ENCODE measurements at places on chromosomes 2 and 18.

- H3K27me3 ChIP-seq, result no peaks in the 10 kb centered on the region
- no peak overlapping the region for H3K27ac ChIP-seq
- DNase-seq, result no peak
- no peak overlapping the region for H3K4me3 ChIP-seq
- peaks cover 48% of the 10 kb centered on the region for H3K4me1 ChIP-seq
These were observed 58.2 kb downstream of the ICOS start for GRCh38 chr2:203994735-203995134.

GRCh38 chr2:47022186-47022765 lies 106.7 kb upstream of the MCFD2 start:
- H3K27me3 ChIP-seq, result no peaks in the 10 kb centered on the region
- no peak overlapping the region for H3K4me3 ChIP-seq
- DNase-seq, result no peak
- H3K4me1 ChIP-seq, result no peaks in the 10 kb centered on the region
- H3K27ac ChIP-seq, result no peak overlapping the region

GRCh38 chr2:237530472-237531433 lies 35.6 kb upstream of the PRLH start:
- no peak overlapping the region for H3K4me3 ChIP-seq
- H3K27me3 ChIP-seq, result no peaks in the 10 kb centered on the region
- DNase-seq, result no peak
- H3K36me3 ChIP-seq, result no peaks in the 10 kb centered on the region
- no peaks in the 10 kb centered on the region for H3K4me1 ChIP-seq

DNA sequence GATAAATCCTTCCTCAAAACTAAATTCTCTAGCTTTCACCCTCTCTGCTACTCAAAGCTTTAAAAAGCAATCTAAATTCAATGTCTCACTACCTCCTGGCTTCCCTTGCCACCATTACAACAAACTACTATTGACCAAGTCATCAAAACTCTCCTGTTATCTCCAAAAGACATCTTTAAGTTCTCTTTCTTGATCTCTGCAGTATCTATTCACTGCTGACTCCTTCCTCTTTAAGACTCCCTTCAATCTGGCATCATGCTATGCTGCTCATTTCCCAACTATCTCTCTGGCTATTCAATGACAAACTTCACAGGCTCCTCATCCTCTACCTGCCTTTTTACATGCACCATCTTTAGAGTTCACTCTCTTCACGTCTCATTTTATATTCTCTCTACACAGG lies 5.9 kb downstream of the PPP3R1 start:
- H3K27me3 ChIP-seq, result no peaks in the 10 kb centered on the region
- peaks cover 85% of the 10 kb centered on the region for H3K4me1 ChIP-seq
- H3K36me3 ChIP-seq, result no peaks in the 10 kb centered on the region
- H3K27ac ChIP-seq, result no peak overlapping the region

DNA sequence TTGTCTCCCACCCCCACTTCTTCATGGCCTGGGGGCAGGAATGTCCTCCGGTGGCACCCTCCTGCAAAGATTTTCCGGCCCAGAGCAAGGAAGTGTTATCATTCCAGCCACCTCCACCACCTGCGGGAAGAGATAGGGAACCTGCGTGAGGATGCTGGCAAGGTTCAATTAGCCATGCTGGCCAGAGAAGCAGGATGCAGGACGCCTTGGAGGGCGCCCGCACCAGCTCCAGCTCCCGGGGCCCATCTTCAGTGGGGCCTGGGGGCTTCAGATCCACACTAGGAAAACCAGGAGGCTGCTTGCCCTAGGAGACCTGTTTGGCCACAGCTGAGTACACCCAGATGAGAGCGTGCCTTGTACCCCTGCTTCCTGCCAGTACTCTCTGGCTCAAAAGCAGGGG lies 113.7 kb downstream of the CLIP4 start:
- DNase-seq, result no peak
- H3K27ac ChIP-seq, result no peak overlapping the region
- H3K4me3 ChIP-seq, result no peak overlapping the region
- H3K36me3 ChIP-seq, result no peaks in the 10 kb centered on the region
- H3K4me1 ChIP-seq, result no peaks in the 10 kb centered on the region

DNA sequence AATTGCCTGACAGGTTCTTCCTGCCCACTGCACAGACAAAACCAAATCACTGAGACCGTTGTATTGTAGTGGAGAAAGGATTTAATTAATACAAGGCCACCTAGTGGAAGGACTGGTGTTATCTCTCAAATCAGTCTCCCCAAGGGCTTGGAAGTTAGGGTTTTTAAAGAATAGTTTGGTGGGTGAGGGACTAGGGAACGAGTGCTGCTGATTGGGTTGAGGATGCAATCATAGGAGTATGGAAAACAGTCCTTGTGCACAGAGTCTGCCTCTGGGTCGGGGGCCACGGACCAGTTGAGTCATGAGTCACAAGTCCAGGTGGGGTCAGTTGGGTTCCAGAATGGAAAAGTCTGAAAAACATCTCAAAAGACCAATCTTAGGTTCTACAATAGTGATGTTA lies 89.1 kb downstream of the B3GNT2 start:
- no peak overlapping the region for H3K4me3 ChIP-seq
- H3K27me3 ChIP-seq, result no peaks in the 10 kb centered on the region
- DNase-seq, result no peak
- H3K36me3 ChIP-seq, result no peaks in the 10 kb centered on the region
- no peak overlapping the region for H3K27ac ChIP-seq
- peaks cover 12% of the 10 kb centered on the region for H3K4me1 ChIP-seq

DNA sequence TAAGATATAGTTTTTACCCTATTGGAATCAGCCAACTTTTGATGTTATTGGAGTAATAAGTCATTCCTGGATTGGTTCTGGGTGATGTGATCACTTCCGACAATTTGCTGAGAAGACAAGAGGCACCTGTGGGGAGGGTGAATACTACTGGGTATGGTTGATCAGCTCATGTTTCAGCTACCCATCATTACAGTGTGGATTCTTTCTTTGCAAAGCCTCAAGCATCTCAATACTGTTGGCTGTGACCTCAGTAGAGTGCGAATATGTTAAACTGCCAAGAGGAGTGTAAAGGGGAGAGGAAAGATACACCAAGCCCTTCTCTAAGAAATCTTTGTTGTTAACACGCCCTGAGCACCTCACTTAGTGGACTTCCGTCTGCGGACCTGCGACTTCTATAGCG lies 317.7 kb downstream of the TDRD15 start:
- no peak for DNase-seq
- H3K27me3 ChIP-seq, result no peaks in the 10 kb centered on the region
- no peaks in the 10 kb centered on the region for H3K4me1 ChIP-seq
- H3K27ac ChIP-seq, result no peak overlapping the region
- H3K4me3 ChIP-seq, result no peak overlapping the region
- H3K36me3 ChIP-seq, result no peaks in the 10 kb centered on the region

DNA sequence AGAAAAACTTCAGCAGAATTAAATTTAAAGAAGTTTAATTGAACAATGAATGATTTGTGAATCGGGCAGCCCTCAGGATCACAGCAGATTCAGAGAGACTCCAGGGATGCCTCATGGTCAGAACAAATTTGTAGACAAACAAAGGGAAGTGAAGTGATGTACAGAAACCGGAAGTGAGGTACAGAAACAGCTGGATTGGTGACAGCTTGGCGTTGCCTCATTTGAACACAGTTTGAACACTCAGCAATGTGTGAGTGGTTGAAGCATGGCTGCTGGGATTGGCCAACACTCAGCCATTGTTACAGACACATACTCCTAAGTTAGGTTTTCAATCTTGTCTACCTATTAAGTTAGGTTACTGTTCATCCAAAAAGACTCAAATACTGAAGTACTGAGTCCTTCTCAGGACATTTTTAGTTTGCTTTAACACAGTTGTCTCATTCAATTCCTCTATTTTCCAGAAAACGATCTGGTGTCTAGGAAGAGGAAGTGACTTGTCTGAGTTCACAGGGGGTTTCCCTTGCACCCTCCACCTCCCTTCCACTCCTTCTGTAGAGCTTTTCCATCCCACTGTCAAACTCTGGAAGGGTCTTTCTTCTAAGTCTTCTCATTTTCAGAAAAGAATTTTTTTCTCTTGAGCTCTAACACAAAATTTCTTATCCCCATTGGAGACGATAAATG lies 137.9 kb downstream of the SLC4A3 start:
- no peaks in the 10 kb centered on the region for H3K4me1 ChIP-seq
- H3K4me3 ChIP-seq, result no peak overlapping the region
- H3K27me3 ChIP-seq, result no peaks in the 10 kb centered on the region
- no peaks in the 10 kb centered on the region for H3K36me3 ChIP-seq

DNA sequence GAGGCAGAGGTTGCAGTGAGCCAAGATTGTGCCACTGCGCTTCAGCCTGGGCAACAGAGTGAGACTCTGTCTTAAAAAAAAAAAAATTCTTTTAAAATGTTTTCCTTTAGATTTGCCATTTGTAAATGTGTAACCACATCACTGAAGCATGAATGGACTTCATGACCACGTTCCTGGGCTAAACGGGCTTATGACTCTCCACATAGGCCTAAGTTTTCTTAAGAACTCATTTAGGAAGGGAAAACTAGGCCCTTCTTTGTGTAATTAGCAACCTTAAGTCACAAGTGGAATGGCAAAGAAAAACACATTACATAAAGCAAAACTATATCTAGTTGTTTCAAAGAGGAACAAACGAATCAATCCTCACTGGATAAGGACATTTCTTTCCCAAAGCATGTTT lies 99.5 kb downstream of the MEIS1 start:
- no peak for DNase-seq
- H3K4me3 ChIP-seq, result no peak overlapping the region
- no peaks in the 10 kb centered on the region for H3K36me3 ChIP-seq
- H3K4me1 ChIP-seq, result no peaks in the 10 kb centered on the region
- no peak overlapping the region for H3K27ac ChIP-seq

DNA sequence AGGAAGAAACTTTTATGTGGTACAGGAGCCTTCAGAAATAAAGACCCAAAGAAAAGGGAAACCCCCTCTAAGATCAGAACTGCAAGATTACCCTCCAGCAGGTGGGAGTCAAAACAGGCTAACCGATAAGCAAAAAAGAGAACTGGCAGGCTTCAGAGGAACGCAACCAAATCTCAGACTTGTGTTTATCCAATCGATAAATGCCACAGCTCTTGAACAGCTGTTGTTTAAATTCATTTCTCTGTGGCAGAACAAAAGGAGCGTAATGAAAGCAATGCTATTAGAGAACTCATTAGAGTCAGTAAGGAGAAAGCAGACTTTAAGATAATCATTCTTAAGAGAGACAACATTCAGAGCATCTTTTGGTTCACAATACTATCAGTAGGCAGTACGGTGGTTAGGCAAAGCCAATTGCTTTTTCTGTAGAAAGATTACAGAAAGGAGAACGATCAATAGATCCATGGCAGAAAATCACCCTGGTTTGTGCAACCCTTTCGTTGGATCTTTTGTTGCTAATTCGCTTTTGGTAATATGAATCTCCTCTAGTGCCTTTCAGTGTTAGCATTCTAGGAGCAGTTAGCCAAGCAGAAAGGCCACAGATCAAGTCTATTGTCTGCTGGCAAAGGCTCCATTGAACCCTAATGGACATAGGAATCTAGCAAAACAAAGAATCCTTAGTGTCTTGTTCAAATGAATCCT lies 476.4 kb upstream of the CHST9 start:
- no peaks in the 10 kb centered on the region for H3K36me3 ChIP-seq
- DNase-seq, result no peak
- no peaks in the 10 kb centered on the region for H3K27me3 ChIP-seq
- H3K4me1 ChIP-seq, result no peaks in the 10 kb centered on the region
- no peak overlapping the region for H3K4me3 ChIP-seq

- H3K27me3 ChIP-seq, result no peaks in the 10 kb centered on the region
- H3K27ac ChIP-seq, result no peak overlapping the region
- H3K36me3 ChIP-seq, result no peaks in the 10 kb centered on the region
- no peak overlapping the region for H3K4me3 ChIP-seq
- no peaks in the 10 kb centered on the region for H3K4me1 ChIP-seq
These were observed 80.3 kb upstream of the GATA6 start for GRCh38 chr18:22088996-22089640.

DNA sequence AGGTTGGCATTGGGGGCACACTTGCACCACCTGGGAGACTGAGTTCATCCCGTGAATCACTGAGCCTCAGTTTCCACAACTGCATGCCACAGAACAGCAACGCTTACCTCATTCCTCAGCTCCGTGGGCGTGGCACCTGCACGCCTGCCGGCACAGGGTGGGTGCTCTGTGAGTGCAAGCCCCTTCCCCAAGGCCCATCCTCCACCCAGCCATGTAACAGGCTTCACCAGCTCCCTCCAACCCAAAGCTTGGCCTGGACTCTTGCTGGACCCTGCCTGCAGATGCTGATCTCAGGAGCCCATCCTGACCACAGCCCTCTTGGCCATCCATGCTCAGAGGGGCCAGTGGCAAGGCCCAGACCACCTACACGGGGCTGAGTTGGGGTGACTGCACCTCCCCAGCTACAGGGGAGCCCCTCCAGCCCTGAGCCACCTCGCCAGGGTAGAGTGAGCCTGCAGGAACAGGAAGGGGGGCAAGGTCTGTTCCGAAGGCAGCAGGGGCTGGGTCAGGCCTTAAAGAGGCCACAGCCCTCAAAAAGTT lies 1.8 kb downstream of the PRLH start:
- H3K4me3 ChIP-seq, result no peak overlapping the region
- no peaks in the 10 kb centered on the region for H3K27me3 ChIP-seq
- no peak for DNase-seq
- no peaks in the 10 kb centered on the region for H3K36me3 ChIP-seq
- peaks cover 6% of the 10 kb centered on the region for H3K4me1 ChIP-seq

DNA sequence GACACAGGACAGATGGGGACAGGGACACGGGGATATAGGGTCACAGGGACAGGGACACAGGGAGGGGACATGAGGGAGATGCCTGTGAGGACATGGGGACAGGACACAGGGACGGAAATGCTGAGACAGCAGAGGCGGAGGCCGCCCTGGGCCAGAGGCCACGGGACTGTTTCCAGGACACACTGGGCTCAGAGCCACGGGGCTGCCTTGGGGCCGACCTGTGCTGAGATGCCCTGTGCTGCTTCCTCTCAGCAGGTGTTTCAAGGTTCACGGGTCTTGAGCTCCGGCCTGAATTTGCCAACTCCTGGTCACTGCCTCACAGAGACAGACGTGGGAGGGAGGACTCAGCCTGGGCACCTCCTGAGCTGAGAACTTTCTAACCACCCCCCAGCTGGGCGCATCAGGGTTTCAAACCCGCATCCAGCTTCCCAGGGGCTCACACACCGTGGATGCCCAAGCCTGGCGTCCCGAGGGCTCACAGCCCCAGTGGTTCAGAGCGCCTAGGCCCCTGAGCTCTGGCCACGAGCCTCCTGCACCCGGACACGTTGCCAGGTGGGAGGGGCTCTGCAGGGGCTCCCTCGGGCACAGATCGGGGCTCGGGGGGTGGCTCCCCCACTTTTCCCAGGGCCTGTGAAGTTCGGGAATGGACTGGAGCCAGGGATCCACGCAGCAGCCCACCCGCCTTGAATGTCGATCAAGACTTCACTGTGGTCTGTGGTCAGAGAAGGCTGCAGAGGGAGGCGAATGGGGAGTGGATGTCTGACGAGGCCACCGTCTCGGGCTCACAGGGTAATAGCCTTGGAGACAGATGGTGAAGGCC lies 64.1 kb downstream of the SLC66A2 start:
- H3K4me3 ChIP-seq, result no peak overlapping the region
- H3K27ac ChIP-seq, result no peak overlapping the region
- no peaks in the 10 kb centered on the region for H3K4me1 ChIP-seq

DNA sequence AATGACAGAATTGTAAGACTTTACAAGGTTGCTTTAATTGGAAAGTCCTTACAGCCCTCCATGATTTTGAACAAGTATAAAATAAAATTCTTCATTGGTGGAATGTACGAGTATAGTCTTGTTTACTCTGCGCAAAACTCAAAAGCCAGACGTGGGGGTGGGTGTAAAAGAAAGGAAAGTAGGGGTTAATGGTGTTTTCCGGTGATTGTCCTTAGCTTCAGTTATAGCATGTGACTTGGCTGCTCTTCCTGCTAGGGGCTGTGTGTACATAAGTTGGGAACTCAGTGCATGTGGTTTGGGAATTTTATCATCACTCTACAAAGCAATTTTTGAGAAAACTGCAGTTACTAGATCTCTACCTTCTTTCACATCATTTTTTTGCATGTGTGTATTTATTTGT lies 82.4 kb upstream of the CAVIN2 start:
- no peak overlapping the region for H3K27ac ChIP-seq
- no peak overlapping the region for H3K4me3 ChIP-seq
- H3K36me3 ChIP-seq, result no peaks in the 10 kb centered on the region
